NCI-H2029 treated with DMSO at 0.1 percent for 48 hours (cell line): ENCODE measurements at places on chromosomes 12 and 14.

GRCh38 chr14:80390906-80391305 is 179.6 kb upstream of the DIO2 start:
- no peak for DNase-seq

DNA sequence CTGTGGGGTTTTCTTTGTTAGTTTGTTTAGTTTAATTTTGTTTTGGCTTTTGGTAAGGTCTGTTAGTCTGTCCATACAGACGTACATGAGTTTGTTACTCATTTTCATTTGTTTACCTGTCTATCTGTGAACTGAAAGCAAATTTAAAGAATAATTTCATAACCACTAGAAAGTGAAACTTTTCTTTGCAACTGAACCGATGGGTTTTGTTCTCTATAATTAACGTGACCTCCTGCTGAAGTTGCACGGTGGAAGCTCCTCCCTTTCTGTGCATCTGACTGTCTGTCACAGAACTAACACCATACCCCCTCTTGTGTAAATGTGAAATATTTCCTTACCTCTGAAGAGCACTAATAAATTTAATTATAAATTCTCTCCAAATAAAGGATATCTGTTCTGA is 595.5 kb downstream of the GALC start:
- no peak for DNase-seq

DNA sequence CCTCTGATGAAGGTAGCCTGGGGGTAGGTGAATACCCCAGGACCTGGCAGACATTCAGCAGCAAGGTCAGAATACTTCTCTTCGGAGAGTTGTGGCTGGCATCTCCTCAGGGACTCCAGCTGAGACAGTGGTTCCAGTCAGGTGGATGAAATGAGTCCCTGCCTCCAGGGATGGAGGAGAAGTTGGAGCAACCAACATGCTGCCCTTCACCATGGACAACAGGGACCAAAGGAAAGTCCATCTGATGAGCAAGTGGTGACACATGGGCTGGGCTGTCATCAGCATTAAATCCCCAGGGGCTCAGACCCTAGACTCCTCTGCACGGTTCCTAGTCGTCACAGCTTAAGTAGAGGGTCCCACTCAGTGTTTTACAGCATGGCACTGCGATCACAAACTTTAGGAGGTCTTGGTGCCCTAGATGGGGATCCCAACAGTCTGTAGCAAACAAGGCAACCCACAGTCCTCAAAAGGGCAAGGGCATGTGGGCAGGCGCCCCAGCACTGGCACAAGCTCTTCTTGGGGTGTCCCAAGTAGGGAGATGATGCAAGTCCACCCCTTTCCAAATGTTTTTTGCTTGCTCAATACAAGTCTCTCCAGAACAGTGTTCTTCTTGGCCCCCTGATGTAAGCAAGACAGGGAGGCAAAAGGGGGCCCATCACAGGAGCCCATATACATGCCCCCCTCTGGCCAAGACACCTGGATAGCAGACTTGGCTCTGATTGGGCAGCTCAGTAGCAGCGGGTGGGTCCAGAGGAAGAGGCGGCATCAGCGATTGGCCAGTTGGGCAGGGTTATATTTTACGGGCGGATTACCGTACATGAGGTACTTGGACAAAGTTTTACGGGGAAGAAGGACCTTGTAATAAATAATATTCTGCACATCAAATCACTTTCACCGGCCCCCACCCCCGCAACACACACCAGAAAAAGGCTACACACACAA is 10.8 kb upstream of the CDH24 start:
- no peak for DNase-seq

GRCh38 chr12:27142101-27142721 is 59.8 kb upstream of the C12orf71 start:
- peak; percentile 75 for DNase-seq

GRCh38 chr12:31205054-31205453 is 120.9 kb downstream of the SINHCAF start:
- DNase-seq = no peak

GRCh38 chr14:63452796-63453195 is 90.4 kb downstream of the PPP2R5E start:
- no peak for DNase-seq

DNA sequence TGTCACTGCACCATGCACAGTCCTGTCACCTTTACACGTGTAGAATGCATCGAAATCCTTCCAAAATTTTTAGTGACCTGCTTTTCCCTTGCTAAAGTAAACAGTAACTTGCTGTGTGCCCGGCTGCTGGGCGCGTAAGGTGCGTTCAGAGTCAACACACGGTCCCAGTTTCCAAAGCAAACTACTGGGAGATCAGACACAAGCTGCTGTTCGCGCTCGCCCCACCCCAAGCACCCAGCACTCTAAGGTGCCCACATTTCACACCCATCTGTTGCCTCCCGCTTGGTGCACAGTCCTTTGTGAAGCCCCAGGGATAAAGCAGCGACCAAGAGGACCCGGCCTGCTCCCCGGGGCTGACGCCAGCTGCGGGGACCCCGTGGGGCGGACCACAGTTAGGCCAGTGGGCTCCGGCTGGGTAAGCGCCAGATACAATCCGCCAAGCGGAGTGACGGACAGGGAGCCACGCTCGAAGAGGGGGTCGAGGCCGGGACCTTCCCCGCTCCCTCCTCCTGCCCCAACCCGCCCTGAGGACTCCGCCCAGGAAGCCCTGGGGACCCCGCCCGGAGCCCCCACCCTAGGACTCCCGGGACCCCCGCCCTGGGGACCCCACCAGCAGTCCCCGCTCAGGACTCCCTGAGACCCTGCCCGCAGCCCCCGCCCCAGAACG is 633 bp downstream of the STX2 start:
- DNase-seq = no peak
